CD4-positive, alpha-beta T cell treated with Interleukin-17A for 1 hour (primary cell): ENCODE measurements at places on chromosomes 12 and 14.

DNA sequence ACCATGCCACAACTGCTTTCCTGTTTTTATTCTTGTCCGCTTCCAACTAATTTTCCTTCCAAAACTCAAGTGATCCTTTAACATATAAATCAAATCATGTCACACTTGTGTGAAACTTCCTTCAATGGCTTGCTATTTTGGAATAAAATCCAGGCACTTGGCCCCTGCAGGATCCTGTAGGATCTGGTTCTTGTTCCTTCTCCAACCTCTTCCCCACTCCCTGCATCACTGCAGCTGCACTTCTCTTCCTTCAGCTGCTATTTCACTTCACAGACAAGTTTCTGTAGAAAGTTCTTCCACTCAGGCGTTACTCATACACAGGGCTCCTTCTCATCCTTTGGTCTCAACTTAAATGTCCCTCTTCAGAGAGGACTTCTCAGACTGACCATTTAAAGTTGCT, 239.7 kb upstream of the BTG1 start:
- no peak for DNase-seq

DNA sequence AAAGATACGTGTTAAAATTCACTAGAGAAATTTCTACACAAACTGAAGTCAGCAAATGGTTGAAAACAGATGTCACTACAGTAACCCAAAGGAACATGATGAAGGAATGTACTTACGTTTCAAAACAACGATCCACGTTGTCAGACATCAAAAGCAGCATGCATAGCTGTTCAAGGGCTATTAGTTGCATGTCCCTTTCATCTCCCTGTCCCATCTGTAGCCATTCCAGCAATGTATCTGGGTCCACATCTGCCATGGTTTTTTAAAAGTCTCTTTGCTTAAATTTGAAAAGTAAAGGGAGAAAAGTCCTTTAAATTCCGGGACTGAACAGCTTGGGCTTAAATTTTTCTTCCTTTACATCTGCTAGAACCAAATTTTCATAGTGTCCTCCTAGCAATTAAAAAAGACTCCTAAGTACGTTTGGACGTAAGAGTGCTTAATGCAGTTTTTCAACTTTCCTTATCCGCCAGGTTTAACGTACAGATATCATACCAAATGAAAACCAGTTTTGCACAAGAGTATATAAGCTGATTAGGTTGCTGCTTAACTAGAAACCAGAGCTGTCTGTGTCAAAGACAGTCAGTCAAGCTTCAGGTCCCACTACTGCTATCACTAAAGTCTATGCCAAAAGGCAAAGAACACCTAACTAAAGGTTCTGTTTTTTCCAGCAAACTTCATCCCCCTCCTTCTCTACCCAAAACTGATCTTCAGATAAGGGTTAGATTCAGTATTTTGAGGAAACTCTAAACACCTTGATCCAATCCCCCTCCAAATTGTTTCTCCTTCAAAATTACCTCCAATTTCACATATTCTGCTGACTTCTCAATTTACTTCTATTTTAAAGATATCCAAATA, 1.7 kb downstream of the HECTD1 start:
- peak; percentile 15 for DNase-seq

DNA sequence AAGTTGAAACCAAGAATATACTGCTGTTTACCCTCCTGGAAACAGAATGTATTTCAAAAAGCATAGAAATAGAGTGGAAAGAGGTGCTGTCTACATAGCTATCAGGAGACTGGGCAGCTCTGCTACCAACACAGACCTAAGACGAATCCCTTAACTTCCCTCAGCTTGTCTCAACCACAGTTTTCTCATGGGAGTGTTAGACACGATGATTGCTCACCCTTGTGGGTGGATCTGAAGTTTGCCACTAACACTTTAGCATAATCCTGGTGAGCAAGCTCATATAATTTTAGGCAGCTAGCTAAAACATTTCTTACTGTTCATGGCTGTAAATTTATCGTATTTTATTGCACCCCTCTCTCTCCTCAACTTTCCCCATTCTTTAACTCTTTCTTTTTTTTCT, 38.5 kb downstream of the C12orf75 start:
- DNase-seq = no peak

DNA sequence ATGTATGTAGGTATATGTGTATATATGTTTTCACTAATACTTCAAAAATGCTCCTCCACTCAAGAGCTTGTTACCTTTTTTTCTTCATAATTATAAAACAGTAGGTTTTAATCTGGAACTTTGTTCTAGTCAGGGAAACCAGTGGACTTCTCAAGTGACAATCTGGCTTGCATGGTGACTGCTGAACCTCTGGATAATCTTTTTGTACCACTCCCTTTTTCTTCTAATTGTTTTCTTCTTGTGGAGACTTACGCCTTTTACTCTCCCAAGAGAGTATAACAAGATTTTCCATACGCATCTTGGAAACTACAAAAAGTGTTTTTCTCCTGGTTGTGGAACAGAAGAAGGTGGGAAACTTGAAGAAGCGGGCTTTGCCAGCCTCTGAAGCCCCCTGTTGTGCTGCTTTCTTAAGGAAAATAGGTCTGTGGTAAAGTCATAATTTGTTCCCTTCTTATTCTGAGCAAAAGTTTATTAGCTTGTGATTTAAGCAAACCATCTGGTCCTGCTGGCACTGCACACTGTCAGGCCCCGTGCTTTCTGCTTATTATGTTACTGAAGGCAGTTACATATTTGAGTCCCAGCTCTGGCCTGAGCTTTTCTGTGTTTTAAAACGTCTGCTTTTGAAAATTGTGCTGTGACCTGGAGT, 291.8 kb downstream of the ERC1 start:
- DNase-seq = no peak

DNA sequence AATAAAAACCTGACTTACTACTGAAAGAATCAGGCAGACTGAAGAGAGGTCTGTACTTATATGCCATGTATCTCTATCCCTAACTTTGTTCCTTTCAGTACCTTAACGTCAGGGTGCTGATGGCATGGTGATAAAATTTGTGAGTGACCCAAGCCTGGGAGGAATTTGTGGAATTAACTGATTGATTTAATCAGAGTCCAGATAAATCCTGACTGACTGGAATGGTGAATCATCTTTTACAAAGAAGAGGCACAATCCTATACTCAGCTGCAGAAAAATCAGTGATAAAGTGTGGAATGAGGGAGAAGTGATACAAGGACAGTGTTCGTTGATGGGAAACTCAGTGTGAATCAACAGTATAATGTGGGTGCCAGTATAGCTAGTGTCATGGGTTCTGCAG, 3.7 kb downstream of the TDG start:
- no peak for DNase-seq

- no peak for DNase-seq
Observed at GRCh38 chr14:73180385-73180805, 44.1 kb downstream of the PSEN1 start.

DNA sequence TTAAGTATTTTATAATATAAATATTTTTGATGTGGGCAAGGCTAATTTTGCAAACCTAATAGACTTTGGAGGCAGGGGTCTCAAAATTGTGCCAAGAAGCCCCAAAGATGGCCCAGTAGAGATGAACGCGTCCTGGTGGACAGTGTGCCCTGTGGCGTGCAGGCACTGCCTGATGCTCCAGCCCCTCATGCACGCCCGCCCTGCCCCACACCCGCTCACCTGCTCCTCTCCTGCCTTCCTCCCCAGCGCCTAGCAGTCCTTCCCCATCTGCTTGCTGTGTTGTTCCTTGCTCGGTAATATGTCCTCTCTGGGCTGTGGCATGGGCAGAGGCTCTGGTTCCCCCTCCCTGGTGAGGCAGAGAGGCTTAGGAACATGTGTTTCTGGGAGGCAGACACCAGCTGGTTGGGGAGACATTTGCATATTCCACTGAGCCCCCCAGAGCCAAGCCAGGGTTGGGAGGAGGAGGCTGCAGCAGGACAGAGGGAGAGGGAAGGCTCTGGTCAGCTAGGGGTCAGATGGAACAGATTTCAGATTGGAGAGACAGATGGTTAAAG, 46.8 kb upstream of the GPATCH2L start:
- no peak for DNase-seq

- DNase-seq = no peak
Observed at GRCh38 chr14:103372552-103373304, 12.5 kb upstream of the MARK3 start.

GRCh38 chr12:129127211-129127610, 273.9 kb downstream of the GLT1D1 start:
- DNase-seq = no peak

- no peak for DNase-seq
Observed at GRCh38 chr14:87397499-87397898, 595.5 kb downstream of the GALC start.

- no peak for DNase-seq
Observed at GRCh38 chr12:40104461-40105264, 1.2 kb downstream of the SLC2A13 start.

GRCh38 chr14:55245657-55246268, 25.5 kb upstream of the FBXO34 start:
- DNase-seq = peak; percentile 67

DNA sequence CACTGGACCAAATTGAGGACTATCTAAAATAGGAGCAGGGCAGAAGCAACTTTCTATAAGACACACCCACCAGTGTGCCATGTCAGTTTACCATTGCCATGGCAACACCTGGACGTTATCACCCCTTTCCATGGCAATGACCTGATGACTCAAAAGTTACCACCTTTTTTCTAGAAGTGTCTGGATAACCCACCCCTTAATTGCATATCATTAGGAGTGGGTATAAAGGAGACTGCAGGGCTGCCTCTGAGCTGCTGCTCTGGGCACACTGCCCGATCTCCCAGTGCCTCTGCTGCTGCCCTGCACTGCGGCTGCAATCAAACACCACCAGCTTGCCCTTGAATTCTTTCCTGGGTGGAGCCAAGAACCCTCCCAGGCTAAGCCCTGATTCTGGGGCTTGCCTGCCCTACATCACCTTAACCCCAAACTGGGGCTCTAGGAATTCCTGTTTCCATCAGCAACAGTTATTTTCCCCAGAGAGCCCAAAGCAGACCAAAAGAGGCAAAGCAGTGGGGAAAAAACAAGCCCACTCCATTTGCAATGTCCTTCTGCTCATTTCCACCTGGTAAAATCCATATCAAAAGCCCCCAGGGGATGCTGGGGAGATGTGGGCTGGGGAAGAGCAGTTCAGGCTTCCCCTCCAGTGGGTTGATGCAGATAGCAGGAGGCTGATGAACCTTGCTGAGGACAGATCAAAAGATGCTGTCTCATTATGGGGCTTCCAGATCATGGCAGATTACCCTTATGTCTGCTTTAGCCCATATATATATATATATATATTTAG, 129.5 kb upstream of the NCOR2 start:
- DNase-seq = no peak

- DNase-seq = no peak
Observed at GRCh38 chr12:33653362-33653761, 213.7 kb upstream of the SYT10 start.

DNA sequence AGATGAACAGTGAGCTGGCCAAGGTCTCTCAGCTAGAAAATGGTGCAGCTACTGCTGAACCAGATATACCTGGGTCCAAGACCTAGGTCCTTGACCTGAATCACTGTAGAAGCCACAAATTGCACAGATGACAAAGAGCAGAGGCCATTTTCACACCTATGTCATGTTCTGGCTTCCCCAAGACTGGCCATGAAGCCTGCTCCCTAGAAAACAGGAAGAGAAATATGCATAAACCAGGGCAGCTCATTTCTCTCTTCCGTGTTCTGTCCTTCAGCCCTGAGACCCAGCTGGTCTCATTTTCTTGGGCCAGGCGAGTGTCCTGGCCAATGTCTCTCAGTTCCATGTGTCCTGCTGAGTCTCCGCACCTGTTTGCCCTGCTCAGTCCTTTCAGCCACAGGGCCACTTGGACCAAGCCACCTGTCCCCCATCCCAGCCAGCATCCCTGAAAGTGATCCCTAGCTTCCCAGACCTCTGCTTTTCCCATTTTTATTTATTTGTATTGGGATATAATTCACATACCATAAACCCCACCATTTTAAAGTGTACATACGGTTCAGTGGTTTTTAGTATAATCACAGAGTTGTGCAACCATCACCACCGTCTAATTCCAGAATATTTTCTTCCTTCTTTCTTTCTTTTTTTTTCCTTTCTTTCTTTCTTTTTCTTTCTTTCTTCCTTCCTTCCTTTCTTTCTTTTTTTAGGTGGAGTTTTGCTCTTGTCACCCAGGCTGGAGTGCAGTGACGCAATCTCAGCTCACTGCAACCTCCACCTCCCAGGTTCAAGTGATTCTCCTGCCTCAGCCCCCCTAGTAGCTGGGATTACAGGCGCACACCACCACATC, 27.0 kb downstream of the P2RX7 start:
- DNase-seq = no peak

GRCh38 chr12:104507672-104508071, 50.9 kb downstream of the CHST11 start:
- DNase-seq = no peak

DNA sequence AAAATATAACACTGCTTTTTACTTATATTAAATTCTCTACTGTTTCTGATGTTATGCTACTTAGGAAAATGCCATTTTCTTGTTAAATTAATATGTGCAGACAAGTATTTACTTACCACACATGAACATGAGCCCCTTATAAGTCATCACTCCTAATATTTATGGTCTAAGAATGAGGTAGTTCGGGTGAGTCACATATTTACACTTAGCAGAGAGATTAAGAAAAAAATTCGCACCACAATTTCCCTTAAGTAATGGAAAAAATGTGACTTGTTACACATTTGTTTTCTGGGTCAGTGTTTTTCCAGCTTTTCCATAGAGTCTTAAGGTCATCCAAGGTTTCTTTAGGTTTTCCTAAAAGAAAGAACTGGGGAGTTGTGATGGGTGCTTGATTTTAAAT, 68.3 kb downstream of the RERG start:
- no peak for DNase-seq
